ENCODE measurements at places on chromosomes 6 and 20.

DNA sequence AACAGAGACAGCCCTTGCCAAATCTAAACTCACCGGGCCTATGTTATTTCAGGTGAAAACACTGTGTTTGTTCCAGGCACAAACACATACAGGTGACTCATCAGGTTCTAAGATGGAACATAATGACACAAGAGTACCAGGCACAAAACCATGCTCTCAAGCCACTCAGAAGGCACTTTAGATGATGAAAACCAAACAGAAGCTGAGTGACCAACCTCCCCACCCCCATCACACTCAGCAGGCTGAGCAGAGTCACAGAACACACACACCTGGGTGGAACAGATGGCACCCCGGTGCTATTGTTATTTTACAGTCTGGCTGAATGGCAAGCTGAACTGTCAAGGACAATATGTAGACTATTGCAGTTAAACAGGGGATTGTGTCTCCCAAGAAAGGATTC, 20.6 kb upstream of the NKX2-2 start:
- DNase-seq: no peak

DNA sequence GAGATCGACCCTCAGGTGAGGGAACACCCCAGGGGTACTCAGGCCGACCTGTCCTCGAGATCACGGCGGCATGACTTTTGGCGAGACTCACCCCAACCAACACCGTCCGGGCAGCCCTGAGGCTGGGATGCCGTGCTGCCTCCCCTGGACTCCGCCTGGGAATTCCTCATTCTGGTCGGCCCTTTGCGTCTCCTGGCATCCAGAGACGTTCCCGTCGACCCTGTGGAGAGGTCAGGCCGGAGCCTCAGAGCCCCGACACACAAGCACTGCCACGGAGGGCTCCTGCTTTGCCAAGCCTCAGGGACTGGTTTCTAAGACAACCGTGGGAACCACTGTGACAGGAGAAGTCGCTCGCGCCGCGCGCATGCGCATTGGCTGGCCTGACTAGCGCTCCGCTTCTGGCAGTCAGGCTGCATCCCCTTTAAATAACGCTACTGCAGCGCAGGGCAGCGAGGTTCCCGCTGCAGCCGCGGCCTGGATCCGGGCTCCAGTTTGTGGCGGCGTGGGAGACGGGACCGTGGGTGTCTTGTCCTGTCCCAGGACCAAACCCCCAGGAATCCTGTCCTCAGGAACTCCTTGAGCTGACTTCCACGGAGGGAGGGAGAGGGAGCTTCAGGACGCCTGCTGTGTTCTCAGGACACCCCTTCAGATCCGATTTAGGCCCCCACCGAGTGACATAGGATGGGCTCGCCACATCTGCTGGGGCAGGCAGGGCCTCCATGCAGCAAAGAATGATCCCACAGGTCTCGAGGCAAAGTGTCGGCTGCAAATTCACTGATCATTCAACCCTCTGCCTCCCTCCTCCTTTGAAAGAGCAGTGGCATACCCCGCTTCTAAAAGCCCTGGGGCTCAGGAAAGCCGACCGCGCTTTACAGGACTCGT, 163.2 kb upstream of the ZNF337 start:
- peak; percentile 21 for DNase-seq

DNA sequence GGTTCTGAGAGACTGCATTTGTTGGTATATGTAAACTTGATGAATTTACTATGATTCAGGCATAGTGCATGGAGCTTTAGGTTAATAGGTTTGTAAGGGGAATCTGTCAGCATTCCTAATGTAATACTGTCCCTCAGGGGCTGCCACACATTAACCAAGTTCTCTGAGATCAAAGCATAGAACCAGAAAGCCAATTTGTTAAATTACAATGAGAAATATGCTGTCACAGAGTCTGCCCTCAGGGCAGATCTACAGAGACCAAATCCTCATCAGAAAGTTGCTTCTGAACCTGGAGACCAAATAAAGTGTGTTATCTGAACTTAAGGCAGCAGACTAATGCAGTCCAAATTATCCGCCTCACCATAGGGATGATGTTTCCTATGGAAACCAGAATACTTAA, 250.8 kb upstream of the HTR1E start:
- no peak for DNase-seq

- DNase-seq: no peak
These were observed 2.6 kb downstream of the TRAF3IP2 start for GRCh38 chr6:111603040-111603439.

- DNase-seq: no peak
These were observed 90.0 kb downstream of the RPP40 start for GRCh38 chr6:4913705-4914419.

GRCh38 chr6:169266746-169267591, 13.3 kb upstream of the THBS2 start:
- DNase-seq: peak; percentile 60

DNA sequence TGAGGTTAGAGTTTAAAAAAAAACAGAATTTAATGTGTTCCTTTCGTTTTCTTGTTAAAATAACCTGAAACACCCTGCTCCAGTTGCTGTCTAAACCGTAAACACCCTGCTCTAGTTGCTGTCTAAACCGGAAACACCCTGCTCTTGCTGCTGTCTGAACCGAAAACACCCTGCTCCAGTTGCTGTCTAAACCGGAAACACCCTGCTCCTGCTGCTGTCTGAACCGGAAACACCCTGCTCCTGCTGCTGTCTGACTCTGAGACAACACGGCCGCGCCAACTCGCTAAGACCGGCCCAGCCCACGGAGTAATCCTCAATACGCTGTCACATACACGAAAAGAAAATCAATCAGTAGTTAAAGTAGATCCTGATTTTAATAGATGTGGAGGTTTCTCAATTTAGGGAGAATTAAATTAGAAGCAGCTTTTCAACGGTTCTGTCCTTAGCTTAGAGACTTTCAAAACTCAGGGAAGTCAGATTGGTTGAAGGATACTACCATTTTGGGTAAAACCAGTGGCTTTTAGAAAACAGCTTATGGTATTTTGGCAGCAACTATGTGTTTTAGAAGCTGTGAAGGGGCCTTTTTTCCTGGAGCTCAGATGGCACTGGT, 98.3 kb downstream of the RAMACL start:
- DNase-seq: peak; percentile 10

- DNase-seq: no peak
These were observed 220.5 kb upstream of the SLC35B3 start for GRCh38 chr6:8655670-8656454.

GRCh38 chr20:47379433-47380150, 23.1 kb upstream of the ZMYND8 start:
- DNase-seq: peak; percentile 44

GRCh38 chr6:103885446-103885845, 974.3 kb downstream of the HACE1 start:
- no peak for DNase-seq

- no peak for DNase-seq
These were observed 22.0 kb downstream of the SPDEF start for GRCh38 chr6:34534146-34534545.

DNA sequence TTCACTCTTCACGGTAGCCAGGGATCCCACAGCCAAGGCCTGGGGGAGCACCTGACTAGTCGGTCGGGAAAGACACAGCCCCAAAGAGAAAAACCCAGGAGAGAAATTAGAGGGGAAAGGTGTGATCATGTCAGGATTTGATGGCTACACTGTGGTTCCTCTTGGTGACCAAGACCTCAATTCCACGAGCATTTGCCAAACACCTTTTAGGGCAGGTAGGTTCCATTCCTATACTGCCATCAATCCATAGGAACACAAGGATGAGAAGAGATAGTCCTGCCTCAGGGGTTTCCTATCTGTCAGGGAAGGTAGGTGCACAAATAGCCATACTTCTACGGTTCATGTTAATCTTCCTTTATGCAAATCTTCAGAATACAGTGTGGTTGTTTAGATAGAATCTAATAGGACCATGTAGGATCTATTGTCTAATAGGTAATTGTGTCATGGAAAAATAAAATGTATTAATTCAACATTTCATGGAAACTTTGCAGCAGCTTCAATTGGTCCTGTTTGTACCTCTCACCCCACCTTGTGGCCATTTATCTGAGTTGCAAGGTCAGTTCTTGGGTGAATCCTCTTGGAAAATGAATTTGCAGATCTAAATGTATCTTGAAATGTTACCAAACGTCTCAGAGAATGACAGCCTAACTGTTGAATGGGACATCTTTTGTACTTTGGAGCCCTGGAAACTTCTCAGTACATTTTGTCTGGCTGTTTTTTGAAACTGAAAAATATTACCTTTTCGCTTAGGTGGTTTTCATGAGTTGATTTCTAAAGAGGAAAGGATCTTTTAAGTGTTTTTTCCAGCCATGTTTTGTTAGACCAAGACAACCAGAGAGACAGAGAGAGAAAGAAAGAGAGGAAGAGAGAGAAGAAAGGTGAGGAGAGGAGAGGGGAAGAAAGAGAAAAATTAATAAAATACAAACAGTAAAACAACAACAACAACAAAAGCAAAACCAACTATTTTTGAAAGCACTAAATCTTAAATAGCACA, 33.7 kb upstream of the IYD start:
- DNase-seq: peak; percentile 42

- no peak for DNase-seq
These were observed 2.0 kb downstream of the SMIM29 start for GRCh38 chr6:34246563-34247391.

- DNase-seq: no peak
These were observed 280.4 kb downstream of the UBE3D start for GRCh38 chr6:82785206-82785605.

DNA sequence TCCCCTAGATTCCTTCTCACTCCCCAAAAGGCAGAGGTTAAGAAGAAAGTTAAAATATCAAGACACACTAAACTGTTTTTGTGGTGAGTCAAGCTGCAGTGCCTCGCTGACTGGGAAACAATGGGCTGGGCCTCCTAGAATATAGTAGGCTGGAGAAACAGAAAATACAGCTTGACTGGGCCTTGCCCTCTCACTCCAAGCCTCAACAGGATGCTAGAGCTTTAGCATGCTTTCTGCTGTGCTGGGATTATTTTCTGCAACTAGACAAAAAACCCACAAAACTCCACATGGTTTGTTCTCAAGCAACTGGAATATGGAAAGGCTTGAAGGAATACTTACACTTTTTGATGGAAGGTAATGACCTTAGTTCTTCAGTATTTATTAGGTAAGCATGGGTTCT, 27.9 kb downstream of the FOXO3 start:
- DNase-seq: no peak

GRCh38 chr20:51486197-51487005, 56.1 kb downstream of the NFATC2 start:
- no peak for DNase-seq

DNA sequence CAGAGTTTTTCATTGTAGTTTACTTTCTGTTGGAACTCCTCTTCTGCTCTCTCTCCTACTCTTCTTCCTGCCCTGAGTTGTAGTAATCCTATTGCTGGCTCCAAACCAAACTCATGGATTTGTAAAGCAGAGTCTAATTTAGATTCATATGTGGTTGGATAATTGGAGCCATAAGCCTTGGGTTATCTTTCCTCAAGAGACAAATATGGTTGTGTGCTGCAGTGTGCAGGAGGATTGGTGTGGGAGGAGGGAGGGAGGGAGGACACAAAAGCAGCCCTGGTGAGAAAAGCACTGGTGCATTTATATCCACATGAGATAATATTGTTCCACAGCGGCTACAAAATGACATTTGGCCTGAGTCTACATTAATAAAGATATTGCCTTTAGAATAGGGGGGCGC, 4.2 kb downstream of the HLA-G start:
- DNase-seq: no peak

GRCh38 chr6:150685860-150686259, 86.2 kb downstream of the PLEKHG1 start:
- no peak for DNase-seq

DNA sequence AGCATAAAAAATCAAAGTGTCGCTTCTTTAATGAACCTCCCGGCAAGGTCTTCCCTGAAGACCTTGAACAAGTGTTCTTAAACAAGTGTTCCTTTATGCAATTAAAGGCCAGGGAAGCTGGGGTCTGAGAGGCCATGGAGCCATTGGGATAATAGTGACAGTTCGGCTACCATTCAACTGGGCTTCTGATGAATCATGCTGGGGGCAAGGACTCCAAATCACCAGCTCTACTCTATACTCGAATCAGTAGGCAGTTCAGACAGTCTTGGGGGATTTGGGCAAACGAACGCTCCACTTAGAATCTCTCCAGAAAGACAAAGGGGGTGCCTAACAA, 34.7 kb upstream of the EZR start:
- no peak for DNase-seq

DNA sequence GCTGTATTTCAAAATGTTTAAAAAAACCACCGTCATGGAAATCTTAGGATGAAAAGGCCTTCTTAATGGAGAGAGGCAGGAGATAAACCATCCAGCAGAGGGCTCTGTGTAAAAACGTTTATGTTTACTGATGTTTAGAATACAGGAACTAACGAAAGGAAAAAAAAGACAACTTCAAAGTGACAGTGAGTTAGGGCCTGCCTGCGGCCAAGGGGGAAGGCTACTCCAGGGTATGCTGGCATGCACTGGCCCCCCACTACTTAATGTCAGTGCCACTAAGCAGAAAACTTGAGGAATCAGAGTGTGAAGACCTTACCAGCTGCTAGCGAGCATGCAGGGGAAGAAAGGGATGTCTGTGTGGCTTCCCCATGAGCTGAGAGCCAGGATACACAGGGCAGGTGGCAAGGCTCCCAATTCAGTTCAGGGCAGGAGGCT, 47.7 kb downstream of the AKAP7 start:
- no peak for DNase-seq

DNA sequence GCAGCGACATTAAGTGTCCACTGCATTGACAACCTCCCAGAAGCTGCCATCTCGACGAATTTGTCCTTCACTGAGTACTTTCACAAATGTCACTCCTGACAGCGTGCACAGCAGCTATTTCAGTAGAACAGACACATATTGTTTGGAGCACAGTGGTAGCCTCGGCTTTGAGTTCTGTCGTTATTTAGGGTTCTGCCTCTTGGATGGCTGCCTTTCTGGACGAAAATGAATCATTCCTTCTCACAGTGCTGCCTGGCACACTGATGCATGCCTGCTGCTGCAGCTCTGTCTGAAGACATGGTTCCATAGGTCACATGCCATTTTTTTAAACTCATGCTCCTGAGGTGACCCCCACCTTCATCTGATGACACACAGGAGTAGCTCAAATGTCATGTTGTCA, 477.0 kb downstream of the C6orf118 start:
- DNase-seq: no peak

DNA sequence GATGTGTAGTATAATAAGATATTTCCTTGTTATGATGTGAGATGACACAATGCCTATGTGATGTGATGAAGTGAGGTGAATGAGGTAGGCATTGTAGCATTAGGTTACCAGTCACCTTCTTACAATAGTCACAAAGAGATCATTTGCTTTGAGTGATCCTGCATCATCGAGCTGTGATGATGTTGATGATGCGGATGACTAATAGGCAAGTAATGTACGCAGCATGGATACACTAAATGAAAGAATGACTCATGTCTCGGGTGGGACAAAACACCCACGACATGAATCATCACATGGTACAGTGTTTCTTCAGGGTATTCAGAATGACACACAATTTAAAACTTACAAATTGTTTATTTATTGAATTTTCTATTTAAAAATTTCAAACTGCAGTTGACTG, 806.3 kb upstream of the GJE1 start:
- DNase-seq: peak; percentile 92

Data from fibroblast of skin of left quadriceps (primary cell).